ENCODE measurements at places on chromosomes 13 and 19. TPM values are rescaled to one million over a fixed set of nuclear protein-coding genes. Genes with fewer than 3 reads are reported as not detected.

DNA sequence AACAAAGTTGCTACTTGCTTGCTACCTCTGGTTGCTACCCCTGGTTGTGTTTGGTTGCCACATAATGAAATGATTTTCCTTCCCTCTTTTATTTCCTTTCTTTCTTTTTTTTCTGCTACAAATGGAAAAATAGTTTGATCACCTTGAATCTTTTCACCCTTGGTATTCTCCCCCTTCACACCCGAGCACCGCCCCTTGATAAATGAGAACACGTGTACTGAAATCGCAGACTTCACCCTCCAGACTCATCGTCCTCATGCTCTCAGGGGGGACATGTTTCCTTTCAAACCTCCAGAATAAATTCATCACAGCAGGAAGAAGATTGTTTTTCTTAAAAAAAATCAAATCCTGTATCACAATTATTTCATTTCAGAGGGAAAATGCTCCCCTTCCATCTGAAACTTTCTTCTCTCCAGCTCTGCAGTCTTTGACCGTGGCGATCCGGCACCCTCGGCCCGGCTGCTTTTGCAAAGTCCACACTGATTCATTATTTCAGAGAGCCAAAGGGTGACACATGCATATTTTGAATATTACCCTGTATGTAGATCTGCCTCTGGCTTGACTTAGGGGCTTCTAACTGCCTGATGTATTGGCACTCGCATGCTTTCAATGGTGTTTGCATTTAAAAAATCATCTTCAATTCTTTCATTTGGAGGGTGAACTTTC lies 222.6 kb upstream of the MAB21L1 start:
- no peak for DNase-seq

GRCh38 chr19:49287141-49287770 lies 37.7 kb downstream of the SLC6A16 start:
- DNase-seq, result no peak

DNA sequence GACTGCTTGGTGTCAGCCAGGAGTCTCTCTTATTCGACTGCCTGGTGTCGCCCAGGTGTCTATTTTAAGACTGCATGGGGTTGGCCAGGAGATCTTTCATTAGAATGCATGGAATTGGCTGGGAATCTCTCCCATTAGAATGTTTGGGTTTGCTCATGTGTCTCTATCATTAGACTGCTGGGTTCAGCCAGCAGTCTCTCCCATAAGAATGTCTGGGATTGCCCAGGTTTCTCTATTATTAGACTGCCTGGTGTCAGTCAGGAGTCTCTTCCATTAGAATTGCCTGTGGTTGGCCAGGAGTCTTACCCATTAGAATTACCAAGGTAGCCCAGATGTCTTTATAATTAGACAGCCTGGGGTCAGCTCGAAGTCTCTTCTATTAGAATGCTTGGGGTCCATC lies 1496.0 kb downstream of the UQCRFS1 start:
- DNase-seq, result no peak

DNA sequence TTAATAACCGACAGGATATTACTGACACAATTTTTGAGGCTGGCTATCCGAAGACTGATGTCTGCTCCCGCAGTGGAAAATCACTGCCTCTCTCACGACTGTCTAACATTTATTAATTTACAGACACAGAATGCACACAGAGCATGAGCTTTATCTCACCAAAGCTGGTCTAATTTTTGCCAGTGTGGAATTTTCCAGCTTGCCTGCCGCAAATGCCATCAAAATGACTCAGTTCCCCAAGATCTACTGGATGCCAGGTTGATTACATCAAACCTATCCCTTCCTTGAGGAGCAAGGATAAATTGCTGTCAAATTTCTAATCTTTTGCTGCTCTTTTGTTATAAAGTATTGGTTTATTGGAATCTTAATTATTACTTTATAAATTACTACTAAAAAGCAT lies 1775.1 kb upstream of the PCDH20 start:
- peak; percentile 69 for DNase-seq

DNA sequence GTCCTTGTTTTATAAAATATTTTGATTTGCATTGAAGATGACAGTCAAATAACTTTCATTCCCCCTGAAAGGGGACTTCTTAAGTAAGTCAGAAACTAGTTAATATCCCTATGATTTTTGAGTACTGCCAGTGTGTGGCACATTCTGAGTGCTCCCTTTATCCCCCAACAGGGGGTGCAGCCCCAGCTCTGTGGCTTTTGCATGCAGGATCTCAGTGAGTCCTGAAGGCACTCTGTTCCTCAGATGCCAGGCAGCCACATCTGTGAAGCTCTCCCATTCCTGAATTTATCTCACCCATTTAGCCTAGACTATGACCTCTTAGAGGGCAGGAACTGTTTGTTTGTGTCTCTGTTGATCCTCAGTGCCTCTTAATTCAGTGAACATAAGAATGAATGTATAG lies 123.1 kb downstream of the CDK8 start:
- DNase-seq, result no peak

KCNRG gene
- total RNA-seq, result not detected

- no peak for DNase-seq
Measured at GRCh38 chr19:30540761-30541160, 168.6 kb downstream of the ZNF536 start.

ZNF274 gene
- 16.8 TPM for total RNA-seq

- no peak for DNase-seq
Measured at GRCh38 chr13:39663508-39663907, 8.0 kb downstream of the COG6 start.

DNA sequence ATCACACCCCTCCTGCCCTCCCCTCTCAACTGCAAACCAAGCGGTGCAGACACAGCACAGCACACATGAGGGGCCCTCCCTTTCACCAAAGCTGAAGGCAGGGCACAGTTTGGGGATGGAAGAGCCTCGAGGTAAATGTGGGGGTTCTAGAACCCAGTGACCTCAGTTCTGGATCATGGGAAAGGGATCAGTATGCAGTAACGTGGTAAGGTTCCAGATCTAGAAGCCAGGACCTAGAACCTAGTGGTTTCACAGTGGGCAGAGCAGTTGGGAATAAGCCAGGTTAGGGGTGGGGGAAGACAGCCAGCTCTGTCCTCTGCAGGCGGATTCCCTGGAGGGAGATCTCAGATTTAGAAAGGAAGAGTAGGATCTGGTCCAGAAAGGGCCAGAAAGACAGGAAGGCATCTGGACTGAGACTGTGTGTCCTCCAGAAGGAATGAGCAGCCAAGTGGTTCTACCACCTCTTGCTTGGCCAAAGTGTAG lies 3.1 kb downstream of the FTL start:
- DNase-seq, result no peak

SPACA7 gene
- total RNA-seq, result not detected

DNA sequence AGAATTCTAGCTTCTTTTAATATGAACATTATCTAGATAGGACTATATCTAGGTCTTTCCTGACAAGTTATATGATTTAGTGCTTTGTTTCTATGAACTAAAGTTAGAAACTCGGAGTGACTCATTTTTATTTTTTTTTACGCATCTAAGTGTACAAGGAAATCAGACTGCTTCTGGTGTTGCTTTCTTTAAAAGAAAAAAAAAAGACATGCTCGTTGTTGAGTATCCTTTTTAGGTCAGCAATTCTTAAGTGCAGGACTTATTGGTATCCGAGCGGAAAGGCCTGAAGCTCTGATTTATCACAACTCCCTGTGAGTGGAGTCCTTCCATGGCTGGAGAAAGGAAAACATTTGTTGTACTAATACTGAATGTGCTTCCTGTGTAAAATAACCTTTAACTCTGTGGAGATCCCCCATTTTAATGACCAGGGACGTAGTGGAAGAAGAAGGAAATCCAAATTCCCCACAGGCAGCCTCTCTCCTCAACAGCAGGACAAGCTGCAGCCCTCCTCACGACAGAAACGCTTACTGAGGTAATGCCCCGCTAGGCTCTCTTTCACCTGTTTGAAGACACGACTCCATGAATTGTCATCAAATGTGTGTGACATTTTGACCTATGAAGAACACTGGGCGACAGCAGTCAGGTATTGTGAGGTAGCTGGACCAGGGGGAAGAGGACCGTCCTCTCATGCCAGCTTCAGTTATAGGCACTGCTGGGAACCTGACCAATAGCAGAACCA lies 17.9 kb upstream of the POMP start:
- DNase-seq, result no peak

- DNase-seq, result no peak
Measured at GRCh38 chr13:108451121-108451520, 178.3 kb upstream of the MYO16 start.

GRCh38 chr19:7294558-7295212 lies 471 bp upstream of the INSR start:
- no peak for DNase-seq

DNA sequence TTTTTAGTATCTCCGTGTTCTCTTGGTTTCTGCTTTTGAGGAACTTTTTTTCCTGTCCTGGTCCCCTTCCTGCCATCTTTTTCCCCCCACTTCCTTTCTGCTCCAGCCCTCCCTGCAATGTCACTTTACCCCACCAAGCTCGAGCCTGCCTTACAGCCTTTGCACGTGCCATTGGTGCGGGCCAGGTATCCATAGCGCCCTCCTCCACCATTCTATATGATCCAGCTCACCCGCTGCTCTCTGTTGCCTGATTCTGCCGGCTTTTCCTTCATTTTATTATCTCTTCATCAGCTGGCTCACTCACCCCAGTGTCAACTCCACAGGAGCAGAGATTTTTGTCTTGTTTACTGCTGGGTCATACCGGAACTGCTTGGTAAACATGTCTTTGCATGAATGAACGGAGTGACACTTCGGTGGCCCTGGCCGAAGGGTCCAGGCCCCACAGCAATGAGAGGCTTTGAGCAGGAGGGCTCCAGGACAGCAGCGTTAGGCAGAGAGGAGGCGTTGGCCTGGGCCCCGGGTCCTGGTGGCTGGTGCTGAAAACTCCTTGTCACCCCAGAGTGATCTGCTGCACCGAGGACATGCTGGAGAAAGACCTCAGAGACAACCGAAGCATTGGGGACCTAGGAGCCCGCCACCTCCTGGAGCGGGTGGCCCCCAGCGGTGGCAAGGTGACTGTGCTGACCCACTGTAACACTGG lies 1.2 kb downstream of the MRI1 start:
- DNase-seq, result no peak

DNA sequence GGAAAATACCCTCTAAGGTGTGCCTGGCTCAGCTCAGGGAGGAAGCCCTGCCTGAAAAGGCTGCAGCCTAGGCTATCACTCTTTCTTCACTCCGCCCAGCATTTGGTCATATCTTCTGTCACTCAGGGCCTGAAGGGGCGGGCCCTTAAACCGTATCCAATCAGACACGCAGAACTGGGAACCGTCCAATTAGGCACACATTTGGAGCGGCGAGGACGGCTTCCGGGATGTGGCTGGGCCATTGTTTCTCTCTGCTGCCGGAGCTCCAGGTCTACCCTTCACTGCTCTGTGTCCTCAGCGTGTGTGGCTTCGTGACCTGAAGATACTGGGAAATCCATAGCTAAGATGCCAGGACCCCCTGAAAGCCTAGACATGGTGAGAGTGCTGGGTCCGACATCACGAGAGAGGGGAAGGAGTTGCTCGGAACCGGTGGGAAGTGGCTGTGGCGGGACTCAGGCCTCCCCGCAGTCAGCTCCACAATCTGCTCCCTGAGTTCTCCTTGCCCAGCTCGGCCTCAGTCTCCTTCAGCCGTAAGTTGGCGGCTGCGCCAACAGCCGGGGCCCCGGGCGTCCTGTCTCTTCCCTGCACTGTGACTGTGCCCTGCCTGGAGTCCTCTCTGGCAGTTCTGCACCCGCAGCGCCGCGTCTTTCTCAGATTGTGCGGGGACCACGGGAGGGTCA lies at the start of gene ZNF493:
ZNF493 (plus strand) TSS at position 241 of the 680 bp plus-strand sequence; CDS start at position 346, 105 bp downstream.
- peak; percentile 74 for DNase-seq

ZNF497 gene
- 0.58 TPM for total RNA-seq

NAPSA gene
- 1.7 TPM for total RNA-seq

GRCh38 chr13:31765138-31765785 lies 25.9 kb downstream of the RXFP2 start:
- DNase-seq, result peak; percentile 26

GRCh38 chr13:72562686-72563085 lies 164.7 kb downstream of the MZT1 start:
- no peak for DNase-seq

EEF1AKMT1 gene
- total RNA-seq, result 11.4 TPM

ZNF234 gene
- 4.7 TPM for total RNA-seq

DNA sequence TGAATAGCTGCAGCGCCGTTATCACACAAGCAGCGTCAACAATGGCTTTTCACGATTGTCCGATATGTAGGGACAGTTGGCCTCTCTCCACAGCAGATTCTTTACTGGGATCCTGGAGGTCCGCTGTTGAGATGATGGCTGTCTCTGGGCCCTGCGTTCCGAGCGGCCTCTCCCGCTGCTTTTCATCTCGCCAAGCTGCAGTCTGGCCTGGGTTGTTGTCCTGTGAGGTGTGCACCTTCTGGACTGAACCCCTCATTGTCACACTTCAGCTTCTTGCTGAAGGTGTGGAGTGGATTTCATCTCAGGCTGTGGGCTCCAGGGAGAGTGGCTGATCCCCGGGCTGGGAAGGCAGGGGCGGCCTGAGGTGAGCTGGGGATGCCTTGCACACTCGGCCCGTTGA lies 9.6 kb downstream of the UPF1 start:
- DNase-seq, result no peak

DNA sequence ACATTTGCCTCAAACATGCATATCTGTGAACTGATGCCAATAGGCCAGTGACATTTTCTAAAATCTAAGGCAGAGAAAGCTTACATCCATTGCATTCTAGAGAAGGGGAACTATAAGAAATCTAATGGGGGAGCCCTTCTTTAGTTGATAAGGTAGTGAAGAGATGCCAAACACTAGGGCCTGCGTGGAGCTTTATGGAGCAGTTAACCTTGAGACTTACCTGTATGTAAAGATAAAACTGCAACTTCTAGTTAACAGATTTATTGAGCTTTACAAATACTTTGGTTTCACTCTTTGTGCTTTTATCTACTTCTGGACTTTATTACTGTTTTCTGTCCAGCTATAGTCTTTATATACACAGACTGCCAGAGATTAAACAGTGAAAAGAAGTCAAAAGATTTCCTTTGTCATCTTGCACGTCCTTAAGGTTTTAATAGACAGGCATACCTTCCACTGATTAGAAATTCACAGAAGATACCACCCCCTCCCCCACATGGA lies 457.6 kb downstream of the KLF12 start:
- DNase-seq, result no peak

COL5A3 gene
- 1.3 TPM for total RNA-seq

DNA sequence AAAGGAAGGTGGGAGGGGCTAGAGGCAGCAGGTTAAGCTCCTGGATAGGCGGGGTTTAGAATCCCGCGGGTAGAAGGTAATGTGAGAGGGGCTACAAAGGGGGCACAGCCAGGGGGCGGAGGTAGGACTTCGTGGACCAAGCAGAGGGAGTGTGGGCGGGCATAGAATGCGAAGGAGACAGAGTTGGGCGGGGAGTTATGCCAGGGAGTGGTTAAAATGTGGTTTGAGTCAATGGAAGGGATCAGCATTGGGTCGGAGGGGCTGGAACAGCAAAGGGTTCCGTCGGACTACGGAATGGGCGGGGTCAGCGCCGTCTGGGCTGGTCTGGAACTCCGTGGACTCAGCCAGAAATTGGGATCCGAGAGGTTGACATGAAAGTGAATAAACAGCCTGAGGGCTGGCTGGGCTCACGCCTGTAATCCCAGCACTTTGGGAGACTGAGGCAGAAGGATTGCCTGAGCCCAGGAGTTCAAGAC lies 3.0 kb downstream of the LTBP4 start:
- no peak for DNase-seq

CD70 gene
- 21.4 TPM for total RNA-seq

All from kidney epithelial cell (primary cell).